Stimulated activated CD4-positive, alpha-beta T cell treated with anti-CD3 and anti-CD28 coated beads, Interleukin-1b, Interleukin-23, amount 100 ng/mL, for 24 hours (primary cell): ENCODE measurements at places on chromosomes 1 and 21.

GRCh38 chr1:200899954-200900867 is 5.5 kb downstream of the INAVA start:
- no peak for DNase-seq

GRCh38 chr1:179933219-179933618 is 21.4 kb upstream of the CEP350 start:
- DNase-seq = no peak

DNA sequence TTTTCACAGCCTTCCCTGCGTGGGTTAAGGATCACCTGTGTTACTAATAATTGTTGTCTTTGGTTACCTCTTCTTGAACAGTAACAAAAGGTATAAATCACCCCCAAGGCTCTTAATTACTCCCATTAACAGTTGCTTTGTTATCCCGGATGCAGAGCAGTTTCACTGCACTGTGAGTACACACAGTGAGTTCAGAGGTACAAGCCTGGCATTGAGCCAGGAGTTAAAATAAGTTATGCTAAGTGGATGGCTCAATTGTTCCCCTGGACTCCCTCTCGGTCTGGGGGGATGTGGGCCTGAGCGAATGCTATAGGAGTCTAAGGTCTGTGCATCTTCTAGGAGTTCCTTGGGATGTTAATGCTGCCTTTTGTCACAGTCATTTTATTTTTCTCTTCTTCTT is 258.3 kb downstream of the ATG4C start:
- no peak for DNase-seq

- DNase-seq = no peak
These were observed 402.9 kb downstream of the PTPRU start for GRCh38 chr1:29639156-29639736.

GRCh38 chr1:61353797-61354406 is 271.5 kb downstream of the NFIA start:
- no peak for DNase-seq

DNA sequence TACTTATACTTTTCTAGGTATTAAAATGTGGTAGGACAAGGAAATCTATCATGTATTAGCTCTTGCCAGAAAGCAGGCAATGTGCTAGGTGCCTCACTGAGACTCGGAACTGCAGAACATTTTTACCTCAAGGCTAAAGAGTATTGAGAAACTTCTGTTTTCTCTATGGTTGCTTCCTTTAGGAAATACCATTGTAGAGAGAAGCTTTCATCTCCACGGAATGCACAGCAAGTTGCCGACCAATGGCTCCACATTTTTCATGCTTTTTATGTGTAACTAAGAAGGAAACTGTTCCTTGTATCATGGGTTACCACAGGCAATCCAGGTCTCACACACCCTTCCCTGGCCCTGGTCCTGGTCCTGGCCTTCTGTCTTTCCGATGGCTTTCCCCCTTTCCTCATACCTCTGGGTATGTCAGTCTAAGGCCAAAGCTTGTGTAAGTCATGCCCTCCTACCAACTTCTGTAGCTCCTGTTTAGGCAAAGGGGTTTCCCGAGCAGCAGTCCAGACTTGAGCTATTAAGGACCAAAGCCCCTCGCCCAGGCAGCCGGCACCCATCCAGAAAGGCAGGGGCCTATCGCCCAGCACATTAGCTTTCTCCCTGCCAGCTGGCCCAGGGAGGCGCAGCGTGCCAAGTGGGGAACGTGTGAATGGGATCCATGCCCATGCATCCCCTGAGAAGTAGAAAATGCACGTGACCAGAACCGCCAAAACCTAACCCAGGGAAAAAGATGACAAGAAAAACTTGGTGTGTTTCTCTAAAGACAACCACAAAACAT is 225.0 kb downstream of the PBX1 start:
- no peak for DNase-seq

DNA sequence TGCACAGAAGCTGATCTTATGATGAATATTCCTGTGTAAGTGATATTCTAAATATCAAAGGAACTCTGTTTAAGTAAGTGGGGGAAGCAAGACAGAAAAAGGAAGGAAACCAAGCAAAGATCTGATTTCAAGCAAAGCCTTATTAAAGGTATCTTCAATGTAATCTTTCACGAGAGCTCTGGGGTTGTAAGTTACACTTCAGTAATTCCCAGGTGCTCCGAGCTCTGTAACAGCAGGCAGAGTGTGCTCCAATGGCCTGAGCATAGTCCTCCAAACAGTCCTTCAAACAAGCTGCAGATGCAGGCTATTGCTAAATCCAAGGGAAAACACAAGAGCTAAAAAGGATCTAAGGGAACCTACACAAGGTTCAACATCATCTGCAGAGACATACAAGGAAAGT is 949.7 kb upstream of the TMPRSS15 start:
- DNase-seq = no peak

DNA sequence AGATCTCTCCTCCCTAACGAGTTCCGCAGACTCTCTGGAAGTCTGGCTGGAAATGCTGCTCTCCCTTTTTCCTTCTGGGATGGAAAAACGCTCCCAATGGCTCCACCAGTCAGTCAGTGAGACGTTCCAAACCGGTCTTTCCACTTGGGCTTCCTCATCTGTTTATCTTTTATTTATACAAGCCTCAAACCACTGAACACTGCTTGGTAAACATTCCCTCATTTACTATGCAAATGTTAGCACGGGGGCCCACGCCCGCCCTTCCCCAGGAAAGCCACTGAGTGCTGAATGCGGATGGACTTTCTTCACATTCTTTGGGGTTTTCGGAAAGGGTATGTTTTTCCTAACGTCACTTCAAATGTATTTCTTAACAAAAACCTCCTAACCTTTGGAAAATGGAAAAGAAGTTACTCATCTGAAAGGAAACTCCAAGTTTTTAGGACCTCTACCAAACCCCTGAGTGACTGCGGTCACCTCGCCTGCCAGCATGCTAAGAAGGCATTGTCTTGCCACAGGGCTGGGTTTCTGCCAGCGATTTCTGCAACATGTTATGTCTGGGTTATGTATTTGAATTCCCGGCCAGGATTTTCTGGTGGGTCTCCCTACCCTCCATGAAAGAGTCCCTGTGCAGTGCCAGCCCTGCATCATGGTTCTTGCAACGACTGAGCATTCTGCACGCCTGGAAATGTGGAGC is 14.0 kb upstream of the UMODL1 start:
- no peak for DNase-seq

GRCh38 chr1:29282924-29283803 is 46.8 kb downstream of the PTPRU start:
- DNase-seq = no peak

GRCh38 chr1:158324395-158324794 is 6.9 kb downstream of the CD1B start:
- no peak for DNase-seq

DNA sequence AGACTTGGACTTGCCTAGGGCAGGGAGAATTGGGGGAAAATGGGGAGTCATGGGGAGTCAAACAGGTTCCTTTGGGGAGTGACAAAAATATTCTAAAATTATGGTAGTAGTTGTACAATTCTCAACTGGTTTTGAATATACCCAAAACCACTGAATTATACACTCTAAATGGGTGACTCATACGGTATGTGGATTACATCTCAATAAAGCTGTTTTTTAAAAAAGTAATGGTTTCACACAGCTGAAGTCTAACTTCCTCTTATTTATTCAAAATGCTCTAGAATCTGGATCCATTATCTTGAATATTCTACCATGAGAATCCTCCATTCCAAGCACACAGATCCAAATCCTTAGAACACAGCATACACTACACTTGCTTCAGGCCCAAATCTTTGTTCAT is 11.1 kb downstream of the EIF4G3 start:
- no peak for DNase-seq

- peak; percentile 87 for DNase-seq
These were observed 448 bp upstream of the ASAP3 start for GRCh38 chr1:23484253-23485001.

DNA sequence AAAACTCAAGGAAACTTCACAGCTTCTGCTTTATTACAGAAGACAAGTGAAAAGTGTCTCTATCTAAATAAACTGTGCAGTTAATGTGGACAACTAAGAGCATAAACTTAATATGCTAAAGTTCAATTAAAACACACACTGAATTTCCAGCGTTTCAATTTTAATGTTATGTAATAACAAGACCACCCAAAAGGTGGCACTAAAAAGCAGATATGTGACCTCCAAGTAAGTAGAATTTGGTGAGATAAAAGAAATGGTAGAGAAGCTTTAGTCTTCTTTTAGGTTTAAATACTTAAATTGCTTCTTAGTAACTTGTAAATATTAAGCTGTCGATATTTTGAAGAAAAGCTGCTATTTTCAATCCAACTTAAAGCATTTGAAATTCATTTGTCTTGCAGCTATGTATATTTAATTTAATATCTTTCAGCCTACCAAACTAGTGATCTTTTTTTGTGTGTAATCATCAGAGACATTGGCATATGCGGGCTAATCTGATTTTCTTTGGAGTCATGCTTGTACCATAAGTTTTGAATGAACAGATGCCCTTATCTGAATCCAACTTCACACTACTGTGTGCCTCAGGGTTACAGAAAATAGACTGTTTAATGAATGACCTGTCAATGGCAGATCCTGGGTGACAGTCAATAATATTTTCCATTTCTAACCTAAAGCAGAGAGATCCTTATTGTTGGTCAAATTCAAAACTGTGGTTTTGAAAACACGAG is 36.5 kb upstream of the ADAMTS1 start:
- DNase-seq = no peak

DNA sequence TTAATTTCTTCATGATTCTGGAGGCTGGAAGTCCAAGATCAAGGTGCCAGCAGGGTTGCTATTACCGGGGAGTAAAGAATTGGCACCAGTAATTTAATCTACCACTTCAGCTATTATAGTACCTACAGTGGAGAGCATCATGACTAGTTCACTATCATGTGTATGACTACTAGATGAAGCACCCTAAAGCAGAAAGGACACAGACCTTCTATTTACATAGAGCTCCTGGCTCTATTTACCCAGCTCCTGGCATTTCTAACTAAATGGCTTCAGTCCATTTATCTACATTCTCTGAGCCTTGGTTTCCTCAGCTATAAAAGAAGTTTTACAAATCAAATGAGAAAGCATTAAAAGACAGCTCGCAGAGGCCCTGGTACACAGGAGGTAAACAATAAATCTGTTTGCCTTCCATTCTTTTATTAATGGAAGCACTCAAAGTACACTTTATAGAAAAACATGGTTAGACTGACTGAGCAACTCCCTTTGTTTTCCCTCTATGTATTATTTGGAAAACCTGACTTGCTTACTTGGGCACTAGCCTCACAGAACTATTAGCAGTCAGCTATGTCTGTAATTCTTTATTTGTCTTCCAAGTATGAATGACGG is 203.0 kb downstream of the SLC35F3 start:
- no peak for DNase-seq

DNA sequence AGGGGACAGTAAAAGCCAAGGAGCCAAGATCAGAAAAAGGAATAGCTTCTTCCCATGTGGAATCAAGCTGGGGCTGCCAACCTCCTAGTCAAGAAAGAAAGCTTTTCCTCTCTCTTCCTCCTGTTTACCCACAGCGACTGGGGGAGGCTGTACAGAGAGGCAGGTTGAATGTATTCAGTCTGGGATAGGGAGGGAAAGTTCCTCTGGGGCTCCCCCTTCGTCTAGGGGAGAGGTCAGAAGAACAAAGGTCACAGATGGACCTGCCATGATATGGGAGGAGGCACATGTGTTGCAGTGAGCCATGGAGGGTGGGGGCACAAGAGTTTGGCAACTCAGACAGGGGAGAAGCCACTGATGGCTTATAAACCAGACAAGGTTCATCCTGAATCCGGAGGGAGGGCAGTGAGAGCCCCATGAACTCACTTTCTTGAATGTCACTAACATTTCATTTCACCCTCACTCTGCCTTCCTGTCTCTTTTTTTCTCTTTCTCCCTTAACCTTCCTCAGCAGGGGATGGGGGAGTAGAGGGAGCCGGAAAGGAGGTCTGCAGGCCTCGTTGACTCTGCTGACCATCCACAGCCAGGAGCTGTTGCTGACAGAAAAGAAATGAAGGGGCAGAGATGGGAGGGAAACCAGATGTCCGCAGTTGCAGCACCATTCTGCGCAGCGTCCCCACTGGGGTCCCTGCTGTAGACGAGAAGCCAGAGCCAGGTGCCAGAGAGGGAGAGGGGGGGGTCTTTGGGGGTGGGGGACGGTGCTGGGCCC is 61.1 kb downstream of the PLXNA2 start:
- no peak for DNase-seq

GRCh38 chr21:44258056-44258725 is 3.5 kb downstream of the DNMT3L start:
- DNase-seq = no peak

DNA sequence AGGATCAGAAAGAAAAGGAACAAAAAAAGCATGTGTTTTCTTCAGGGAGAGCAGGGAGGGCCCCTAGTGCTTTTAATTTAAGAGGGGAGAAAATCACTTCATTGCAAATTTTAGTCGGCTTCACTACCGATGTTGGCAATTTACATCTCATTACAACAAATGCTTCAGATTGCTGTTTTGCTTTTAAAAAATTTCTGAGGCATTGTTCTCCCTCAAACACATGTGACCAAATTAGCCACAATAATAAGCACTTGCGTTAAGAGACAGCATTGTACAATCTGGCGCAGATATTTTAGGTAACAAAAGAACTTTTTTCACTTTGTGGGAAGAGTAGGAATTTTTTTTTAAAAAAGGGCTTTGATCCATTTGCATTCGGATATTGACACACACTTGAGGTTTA is 29.8 kb downstream of the BEND5 start:
- no peak for DNase-seq

DNA sequence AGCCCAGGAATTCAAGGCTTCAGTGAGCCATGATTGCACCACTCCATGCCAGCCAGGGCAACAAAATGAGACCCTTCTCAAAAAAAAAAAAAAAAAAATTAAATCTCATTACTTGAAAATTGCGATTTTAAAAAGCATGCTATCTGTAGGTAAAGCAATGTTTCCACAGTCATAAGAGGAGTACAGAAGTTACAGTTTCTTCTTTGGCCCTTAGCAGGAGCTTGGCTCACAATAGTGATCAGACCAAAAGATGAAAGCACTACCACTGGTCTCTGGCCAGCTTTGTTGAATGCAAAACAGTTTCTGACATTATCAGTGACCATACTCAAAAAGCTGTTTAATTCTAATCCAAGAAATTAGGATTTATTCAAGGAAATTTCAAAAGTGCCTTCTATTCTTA is 31.2 kb downstream of the VAV3 start:
- no peak for DNase-seq

DNA sequence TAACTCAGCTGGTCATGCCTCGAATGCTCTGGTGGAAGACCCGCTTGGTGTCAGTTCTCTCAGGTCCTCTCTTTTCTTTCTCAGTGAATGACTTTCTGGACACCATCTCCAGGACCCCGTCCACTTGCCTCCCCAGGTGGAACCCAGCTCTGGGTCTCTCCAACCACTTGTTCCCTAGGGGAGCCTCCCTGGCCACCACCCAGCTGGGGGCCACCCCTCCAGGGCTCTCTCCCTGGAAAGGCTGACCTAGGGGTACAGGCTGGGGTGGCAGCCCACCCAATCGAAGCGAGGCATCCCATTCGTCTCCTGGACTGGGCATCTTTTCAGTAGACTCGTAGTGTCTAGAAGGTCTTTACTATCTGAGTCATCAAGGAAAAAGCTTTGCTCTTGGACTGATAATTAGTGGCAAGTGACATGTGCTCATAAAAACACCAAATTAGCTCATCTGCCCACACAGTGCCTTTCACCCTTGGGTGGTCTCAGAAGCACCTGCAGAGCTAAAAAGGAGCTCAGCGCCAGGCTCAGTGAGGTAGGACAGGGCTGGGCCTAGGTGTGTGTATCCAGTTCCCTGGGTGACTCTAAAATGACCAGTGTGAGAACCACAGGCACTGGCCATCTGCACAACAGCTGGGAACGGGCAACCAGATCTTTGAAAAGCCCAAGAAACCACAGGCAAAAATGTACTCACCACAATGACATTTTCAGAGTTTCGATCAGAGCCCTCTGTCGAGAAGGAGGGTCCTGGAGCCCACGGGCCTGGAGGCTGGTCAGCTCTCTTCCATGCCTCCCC is 2.4 kb upstream of the PDXK start:
- DNase-seq = no peak
